Left colon (tissue), 2 donors: ENCODE measurements at places on chromosomes 6 and 20. TPM values are rescaled to one million over a fixed set of nuclear protein-coding genes. Genes with fewer than 3 reads are reported as not detected.

The JPH2 gene
- 12.9 TPM for total RNA-seq

The PAX1 gene
- total RNA-seq: not detected

The VSX1 gene
- total RNA-seq: not detected

The ZKSCAN3 gene
- total RNA-seq: 3.2 TPM

The STX16 gene
- 40.7 TPM for total RNA-seq

The OOEP gene
- total RNA-seq: not detected

The TREML2 gene
- not detected for total RNA-seq

The C6orf89 gene
- 59.3 TPM for total RNA-seq

The VGLL2 gene
- not detected for total RNA-seq

The HLA-DOB gene
- 0.64 TPM for total RNA-seq

The C20orf202 gene
- total RNA-seq: 0.18 TPM

The WFDC10B gene
- total RNA-seq: not detected

The SERPINB6 gene
- 192 TPM for total RNA-seq

The FAM83B gene
- 48.3 TPM for total RNA-seq

The GPX6 gene
- total RNA-seq: not detected

The PCED1A gene
- total RNA-seq: 16.2 TPM

The PDE10A gene
- total RNA-seq: 0.85 TPM

The BPIFA1 gene
- not detected for total RNA-seq

The MYL9 gene
- 36.9 TPM for total RNA-seq

The MTRF1L gene
- total RNA-seq: 25.2 TPM

The GGT7 gene
- 22.5 TPM for total RNA-seq

The ROS1 gene
- 1.7 TPM for total RNA-seq

The GRM1 gene
- total RNA-seq: not detected

The SIM1 gene
- total RNA-seq: not detected

The RNF144B gene
- 4.9 TPM for total RNA-seq

The BTNL2 gene
- not detected for total RNA-seq

The NINL gene
- total RNA-seq: 5.2 TPM

The PRDM1 gene
- 16.6 TPM for total RNA-seq

The SLC18B1 gene
- 17.1 TPM for total RNA-seq

The SLC22A7 gene
- not detected for total RNA-seq

The EDN1 gene
- 16.8 TPM for total RNA-seq

The ZNF311 gene
- 2.0 TPM for total RNA-seq

The WFDC12 gene
- total RNA-seq: 0.92 TPM
